ENCODE measurements at places on chromosomes 6 and 20.
A peak's percentile ranks its signal among the peaks of the same experiment; 100 is the strongest.

DNA sequence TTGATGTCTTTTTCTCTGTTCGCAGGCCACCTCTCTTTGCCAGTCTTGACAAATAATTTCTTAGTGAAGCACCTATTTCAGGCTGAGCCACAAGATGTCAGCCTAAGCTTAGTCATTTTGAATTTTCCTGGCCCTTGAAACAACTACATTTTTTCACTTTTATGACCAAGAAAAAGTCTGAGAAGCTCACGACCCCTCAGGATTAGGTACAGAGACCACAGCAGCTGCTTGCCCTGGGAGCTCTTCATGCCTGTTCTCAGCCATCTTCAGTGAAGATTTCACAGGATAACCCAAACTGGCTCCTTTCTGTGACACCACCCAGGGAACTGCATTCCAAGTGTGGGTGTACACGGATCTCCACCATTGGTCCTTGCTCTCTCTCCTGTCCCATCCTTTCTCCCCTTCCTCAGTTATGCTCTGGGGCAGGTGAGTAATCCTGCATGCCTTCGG, 38.4 kb upstream of the SPTLC3 start:
- peak; percentile 57 for DNase-seq

GRCh38 chr20:25453035-25453810, 45.8 kb downstream of the GINS1 start:
- DNase-seq, result peak; percentile 42

- peak; percentile 77 for DNase-seq
These were observed 32.7 kb upstream of the FANCE start for GRCh38 chr6:35419417-35419816.

DNA sequence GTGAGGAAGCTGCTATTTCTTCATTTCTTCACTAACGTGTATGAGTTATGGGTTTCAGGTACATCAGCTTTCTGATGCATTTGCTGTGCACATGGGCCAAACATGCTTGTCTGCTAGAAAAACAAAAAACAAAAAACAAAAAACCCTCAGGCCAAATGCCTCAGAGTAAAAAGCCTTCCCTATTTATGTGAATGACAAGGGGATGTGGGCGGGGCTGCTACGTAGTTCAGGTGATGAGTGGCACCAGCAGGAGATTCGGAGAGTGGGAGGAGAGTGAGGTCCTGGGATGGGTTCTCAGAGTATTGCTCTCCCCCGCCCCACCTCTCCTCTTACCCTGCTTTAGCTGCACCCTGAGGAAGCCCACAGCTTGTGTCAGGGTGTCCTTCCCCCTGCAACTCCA, 596.8 kb upstream of the JAG1 start:
- no peak for DNase-seq

DNA sequence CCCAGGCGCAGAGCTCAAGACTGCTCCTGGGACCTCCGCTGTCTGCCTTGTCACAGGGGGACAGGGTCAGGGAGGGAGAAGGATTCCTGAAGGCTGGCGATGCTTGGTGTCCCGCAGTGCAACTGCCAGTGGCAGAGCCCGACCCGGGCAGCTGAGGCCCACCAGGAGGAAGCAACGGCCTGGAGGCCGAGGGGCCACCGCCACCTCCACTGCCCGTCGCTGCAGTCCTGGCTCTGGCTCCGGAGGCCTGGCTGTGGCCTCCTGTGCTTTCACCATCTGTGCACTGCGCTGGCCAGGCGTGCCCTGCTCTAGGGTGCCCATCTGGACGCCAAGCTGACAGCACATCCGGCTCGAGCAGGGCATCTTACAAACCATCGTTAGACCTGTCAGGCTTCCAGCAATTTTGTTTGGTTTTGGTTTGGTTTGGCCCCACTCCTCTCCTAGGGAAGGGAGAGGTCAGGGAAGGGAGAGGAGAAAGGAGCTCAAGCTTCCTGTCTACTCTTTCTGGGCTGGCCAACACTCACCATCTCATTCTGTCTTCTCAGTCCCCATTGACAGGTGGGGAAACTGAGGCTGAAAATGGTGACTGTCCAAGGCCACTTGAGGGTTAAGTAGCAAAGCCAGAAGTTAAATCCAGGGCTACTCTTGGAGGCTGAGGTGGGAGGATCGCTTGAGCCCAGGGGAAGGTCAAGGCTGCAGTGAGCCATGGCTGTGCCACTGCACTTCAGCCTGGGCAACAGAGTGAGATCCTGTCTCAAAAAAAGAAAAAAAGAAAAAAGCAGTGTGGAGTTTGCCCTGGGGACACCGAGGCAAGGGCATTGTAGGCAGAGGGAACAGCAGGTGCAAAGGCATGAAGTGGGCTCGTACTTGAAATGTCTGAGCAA, 37.7 kb upstream of the NOL4L start:
- no peak for DNase-seq

GRCh38 chr6:43119482-43119881, 43.4 kb downstream of the PTK7 start:
- peak; percentile 35 for DNase-seq

- no peak for DNase-seq
These were observed 2.3 kb downstream of the DTD1 start for GRCh38 chr20:18589941-18590674.

- no peak for DNase-seq
These were observed 641 bp downstream of the DBNDD2 start for GRCh38 chr20:45408646-45409213.

- DNase-seq, result no peak
These were observed 44.4 kb upstream of the SHLD1 start for GRCh38 chr20:5705827-5706226.

GRCh38 chr6:44024574-44025219, 102.6 kb downstream of the MRPL14 start:
- peak; percentile 54 for DNase-seq

- DNase-seq, result no peak
These were observed 464.9 kb downstream of the EPM2A start for GRCh38 chr6:145270464-145270863.

DNA sequence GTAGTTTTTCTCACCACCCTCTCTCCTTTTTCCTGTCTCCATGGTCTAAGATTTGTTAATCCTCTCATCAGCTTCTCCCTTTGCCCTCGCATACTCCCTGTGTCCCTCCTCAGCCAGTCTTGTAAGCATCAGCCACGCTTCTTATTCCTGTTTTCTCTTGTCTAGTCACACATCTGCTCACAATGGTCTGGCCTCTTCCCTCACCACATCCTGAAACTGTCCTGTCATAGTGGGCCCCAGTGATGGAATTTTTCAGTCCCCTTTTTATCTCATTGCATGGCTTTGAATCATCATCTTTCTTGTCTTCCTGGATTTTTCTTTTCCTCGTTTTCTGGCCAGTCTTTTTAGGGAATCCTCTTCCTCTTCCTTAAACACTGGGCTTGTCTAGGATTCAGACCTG, 57.2 kb downstream of the GFRA4 start:
- DNase-seq, result peak; percentile 50

- DNase-seq, result peak; percentile 55
These were observed 276.0 kb downstream of the NRN1 start for GRCh38 chr6:5730585-5731263.

DNA sequence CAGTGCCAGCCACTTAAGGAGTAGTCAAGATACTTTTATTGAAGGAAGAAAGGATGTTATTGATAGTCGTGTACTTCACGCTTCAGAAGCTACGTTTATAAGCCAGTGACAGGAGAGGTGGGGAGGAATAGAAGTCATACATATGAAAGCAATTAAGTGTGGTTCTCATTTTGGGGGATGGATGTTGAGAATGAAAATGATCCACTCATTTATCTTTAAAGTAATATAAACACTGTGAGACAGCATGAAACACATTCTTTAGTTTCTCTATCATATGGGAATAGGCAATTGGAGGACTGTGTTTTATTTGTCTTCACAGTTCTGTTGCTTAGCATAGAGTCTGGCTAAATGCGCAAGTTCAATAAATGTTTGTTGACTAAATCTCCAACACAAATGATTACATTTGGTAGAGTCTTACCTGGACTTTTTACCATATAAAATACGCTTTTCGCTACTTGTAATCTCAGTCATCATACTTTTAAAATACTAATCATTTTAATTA, 35.2 kb downstream of the AK9 start:
- peak; percentile 44 for DNase-seq

- no peak for DNase-seq
These were observed 135.5 kb upstream of the SPACA1 start for GRCh38 chr6:87912102-87912501.

GRCh38 chr6:106608080-106608668, 21.1 kb downstream of the RTN4IP1 start:
- peak; percentile 62 for DNase-seq

- no peak for DNase-seq
These were observed at the start of gene CPNE5 for GRCh38 chr6:36838896-36839748. Gene CPNE5 (minus strand): TSS chr6:36839444. CDS start chr6:36839377, 67 bp downstream.

DNA sequence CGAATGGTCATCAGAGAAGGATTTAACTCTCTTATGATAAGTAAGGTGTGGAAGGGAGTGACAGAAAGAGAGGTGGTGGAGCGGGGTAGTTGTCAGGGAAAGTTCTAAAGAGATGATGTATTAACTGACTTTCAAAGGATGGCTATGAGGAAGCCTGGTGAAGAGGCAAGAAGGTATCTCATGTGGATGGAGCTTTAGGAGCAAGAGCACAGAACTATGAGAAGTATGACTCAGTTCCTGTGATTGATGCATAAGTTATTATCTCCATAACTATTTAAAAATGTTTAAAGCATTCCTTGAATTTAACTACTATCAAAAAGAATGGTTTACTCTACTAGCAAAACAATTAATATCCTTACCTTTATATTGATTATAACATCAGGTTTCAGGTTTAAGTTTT, 28.8 kb downstream of the AK9 start:
- peak; percentile 26 for DNase-seq

GRCh38 chr6:137417396-137417795, 76.8 kb downstream of the OLIG3 start:
- DNase-seq, result peak; percentile 48

- DNase-seq, result peak; percentile 2
These were observed 464.4 kb upstream of the CHD6 start for GRCh38 chr20:42082611-42083010.

DNA sequence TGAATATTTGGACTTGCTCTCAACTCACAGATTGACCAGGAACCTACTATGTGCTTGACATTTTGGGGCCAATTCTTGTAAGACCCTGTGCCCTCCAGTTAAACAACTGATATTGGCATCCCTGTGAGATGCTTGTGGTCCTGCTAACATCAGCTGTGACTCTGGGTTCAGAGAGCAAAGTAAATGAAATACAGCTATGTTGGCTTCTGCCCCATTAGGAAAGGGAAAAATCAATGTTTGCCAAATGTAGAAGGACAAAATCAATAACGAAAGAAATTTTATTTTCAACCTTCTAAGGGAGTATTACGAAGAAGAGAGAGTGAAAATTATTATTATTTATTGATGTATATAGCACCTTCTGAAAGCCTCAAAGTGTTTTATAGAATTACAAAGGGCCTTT, 266.9 kb upstream of the ARID1B start:
- DNase-seq, result no peak

- no peak for DNase-seq
These were observed 210.8 kb downstream of the CDKAL1 start for GRCh38 chr6:20744911-20745557.

- DNase-seq, result no peak
These were observed 3.7 kb upstream of the ZNF335 start for GRCh38 chr20:45975686-45976085.

- peak; percentile 49 for DNase-seq
These were observed 11.6 kb upstream of the ITPR3 start for GRCh38 chr6:33609528-33609927.

- no peak for DNase-seq
These were observed 122.3 kb downstream of the RNASET2 start for GRCh38 chr6:166834049-166834448.

DNA sequence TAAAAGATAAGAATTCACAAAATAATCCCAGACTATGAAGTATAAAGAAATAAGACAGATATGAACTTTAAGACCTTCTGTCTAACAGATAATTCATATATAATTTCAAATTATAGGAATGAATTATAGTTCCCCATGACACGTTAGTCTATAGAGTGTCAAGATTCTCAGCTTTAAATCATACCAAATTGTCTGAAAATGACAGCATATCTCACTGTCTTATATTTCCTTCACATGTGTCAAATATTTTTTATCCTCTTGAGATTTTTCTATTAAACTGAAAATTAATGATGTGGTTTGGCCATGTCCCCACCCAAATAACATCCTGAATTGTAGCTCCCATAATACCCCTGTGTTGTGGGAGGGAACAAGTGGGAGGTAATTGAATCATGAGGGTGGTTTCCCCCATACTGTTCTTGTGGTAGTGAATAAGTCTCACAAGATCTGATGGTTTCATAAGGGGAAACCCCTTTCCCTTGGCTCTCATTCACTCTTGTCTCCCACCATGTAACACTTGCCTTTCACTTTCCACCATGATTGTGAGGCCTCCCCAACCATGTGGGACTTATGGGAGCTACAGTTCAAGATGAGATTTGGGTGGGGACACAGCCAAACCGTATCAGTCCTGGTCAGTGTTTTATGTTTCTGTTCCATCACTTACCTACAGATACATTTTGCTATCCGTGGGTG, 825.3 kb upstream of the GJE1 start:
- peak; percentile 16 for DNase-seq

- DNase-seq, result no peak
These were observed 52.2 kb downstream of the MRPL14 start for GRCh38 chr6:44074813-44075646.

- no peak for DNase-seq
These were observed 111.8 kb upstream of the FRMD1 start for GRCh38 chr6:168190646-168191443.

GRCh38 chr20:57414867-57415592, 23.8 kb downstream of the RBM38 start:
- no peak for DNase-seq

GRCh38 chr20:17316316-17317038, 89.6 kb downstream of the PCSK2 start:
- no peak for DNase-seq

GRCh38 chr6:46932526-46933319, 11.0 kb upstream of the ADGRF5 start:
- peak; percentile 78 for DNase-seq

DNA sequence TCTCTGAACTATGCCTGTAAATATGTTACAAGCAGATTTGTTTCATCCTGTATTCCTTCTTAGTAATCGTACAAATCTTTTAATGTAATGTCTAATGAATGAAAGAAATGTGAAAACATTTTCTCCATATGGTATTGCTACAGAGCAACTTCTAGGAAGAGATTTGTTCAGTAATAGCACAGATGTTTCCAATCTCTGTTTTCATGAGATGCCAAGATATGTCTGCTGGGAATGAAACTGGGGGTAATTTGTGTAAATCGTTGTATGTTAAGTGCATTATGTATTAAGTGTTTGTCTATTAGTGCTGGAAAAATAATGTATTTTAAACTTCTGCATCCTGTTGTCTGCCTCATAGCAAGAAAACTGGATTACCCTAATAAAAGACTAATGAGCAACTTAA, 722.2 kb upstream of the EYS start:
- DNase-seq, result peak; percentile 85

- no peak for DNase-seq
These were observed 394.4 kb downstream of the CDH4 start for GRCh38 chr20:61646453-61646852.

DNA sequence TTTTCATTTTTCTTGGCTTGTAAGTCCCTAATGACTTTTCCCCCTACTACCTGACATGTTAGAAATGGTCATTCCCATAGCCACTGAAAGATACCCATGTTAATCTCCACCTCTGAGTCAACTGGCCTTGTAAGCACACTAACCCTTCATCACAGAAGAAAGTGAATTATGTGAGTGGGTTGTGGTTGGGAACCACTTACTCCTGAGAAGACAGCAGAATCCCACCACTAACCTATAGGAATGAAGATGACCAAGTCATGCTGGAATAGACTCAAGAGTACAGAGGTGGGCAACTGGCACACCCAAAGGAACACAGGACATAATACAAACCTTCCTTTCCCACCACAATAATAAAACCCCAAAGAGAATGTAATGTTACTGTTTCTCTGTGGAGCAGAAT, 30.1 kb downstream of the RAMACL start:
- peak; percentile 53 for DNase-seq

Measured in fibroblast of upper back skin (primary cell).